H7 (cell line): ENCODE measurements at places on chromosomes 7 and 10. TPM values are rescaled to one million over a fixed set of nuclear protein-coding genes. Genes with fewer than 3 reads are reported as not detected.

DNA sequence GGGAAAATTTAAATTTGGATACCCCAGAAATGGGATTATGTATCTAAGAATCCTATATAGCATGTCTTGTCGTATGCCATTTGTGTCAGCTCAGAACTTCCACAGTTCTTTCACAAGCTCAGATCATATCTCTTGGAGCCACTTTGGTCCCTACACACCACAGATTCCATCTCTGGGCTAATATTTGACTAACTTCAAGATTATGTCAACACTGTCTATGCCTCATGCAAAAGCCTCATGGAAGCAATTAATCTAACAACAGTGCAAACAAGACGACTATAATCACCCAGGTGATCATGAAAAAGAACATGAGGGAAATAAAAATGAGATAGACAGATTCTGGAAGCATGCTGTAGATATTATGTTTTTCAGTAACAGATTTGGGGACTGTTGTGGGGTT, 189.1 kb downstream of the LRRTM3 start:
- DNase-seq = no peak

DNA sequence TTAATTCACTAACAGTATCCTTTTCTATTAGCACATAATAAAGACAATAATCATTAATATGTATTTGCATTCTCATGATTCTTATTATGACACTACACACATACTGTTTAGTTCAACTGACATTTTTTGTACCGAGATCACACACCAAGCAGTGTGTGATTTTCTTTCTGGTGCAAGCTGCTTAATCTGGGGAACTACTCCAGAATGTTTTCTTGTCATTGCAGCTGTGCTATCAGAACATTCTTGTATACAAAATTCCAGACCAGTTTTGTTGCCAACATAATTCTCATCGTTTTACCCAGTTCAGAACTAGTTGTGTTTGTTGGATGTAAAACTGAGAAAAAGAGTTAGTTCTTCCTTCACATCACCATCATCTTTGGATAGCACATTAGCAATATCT, 37.4 kb downstream of the VKORC1L1 start:
- no peak for DNase-seq

GRCh38 chr10:25174461-25175230, at the start of gene GPR158:
Gene GPR158 (plus strand): TSS chr10:25175001. CDS start chr10:25175421, 420 bp downstream.
- peak; percentile 94 for DNase-seq

DNA sequence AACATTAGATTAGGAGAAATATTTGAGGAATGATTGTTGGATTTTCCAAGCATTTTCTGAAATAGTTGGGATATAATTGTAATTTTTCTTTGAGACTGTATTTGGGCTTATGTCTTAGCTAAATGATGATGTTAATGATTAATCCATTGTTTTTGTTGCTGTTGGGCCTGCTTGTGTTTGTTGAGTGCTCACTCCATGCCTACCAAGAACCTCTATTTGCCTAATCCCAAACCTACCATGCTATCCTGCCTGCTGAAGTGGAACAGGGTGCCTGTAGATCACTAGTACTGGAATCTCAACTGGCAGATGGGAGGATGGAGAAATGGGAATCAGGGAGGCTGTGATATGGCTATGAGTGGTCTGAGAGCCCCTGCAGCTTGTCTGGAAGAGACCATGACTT, 565.5 kb downstream of the SORCS3 start:
- DNase-seq = no peak

GRCh38 chr10:132420469-132420980, 23.5 kb downstream of the PWWP2B start:
- peak; percentile 73 for DNase-seq

DNA sequence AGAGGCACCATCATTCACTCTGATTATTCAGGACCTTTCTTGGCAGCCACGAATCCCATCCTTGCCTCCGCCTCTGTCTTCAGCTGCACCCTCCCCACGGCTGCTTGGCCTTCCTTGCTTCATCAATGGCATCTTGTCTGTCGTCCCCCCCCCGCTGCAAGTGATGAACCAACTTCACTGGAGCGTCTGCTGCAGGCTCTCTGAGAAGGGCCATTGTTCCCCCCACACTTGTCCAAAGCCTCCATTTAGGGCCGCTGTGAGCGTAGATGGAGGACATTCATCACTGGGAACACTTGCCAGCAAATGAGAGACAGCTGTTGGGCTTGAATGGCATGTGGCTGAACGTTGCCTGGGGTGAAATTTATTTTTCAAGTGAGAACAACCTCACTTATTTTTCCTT, 20.1 kb downstream of the AFAP1L2 start:
- no peak for DNase-seq

- DNase-seq = peak; percentile 38
These were observed 571 bp upstream of the VWC2 start for GRCh38 chr7:49772916-49773217.

The LRGUK gene
- 0.59 and 1.4 TPM in 2 replicates for total RNA-seq

The TACR2 gene
- 0.48 TPM in 1 of 2 replicates, not detected in the other for total RNA-seq
